ENCODE measurements at places on chromosomes 16 and 17.

- no peak for DNase-seq
Measured at GRCh38 chr16:55136356-55137150, 187.4 kb upstream of the IRX6 start.

DNA sequence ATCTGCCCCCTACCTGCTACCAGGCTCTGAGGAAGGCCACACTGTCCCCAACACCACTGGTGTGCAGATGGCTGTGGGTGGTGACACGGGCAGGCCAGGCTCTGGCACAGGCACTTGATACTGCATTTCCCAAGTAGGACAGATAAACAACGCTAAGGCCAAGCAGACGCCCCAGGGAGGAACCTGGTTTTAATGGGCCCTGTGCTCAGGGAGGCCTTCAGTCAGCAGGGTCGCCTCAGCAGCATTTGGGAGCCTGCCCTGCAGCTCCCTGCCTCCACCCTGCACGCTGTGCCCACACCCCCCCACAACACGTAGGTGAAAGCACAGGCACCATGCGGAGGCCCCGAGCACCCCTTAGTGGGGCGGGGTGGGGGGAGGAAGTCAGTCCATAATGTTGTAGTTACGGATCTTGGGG lies 3.3 kb upstream of the FASN start:
- DNase-seq: no peak

DNA sequence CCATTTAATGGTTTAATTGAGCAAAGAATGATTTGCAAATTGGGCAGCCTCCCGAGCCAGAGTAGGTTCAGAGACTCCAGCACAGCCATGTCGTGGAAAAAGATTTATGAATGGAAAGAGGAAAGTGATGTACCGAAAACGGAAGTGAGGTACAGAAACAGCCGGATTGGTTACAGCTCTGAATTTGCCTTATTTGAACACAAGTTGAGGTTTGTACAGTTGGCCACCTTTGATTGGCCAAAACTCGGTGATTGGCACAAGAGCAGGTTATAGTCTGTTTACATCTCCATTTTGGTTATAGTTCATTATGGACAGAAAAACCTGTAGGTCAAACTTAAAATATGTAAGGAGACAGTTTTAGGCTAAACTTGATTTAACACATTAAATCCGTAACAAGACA lies 44.5 kb downstream of the TENT4B start:
- no peak for DNase-seq

DNA sequence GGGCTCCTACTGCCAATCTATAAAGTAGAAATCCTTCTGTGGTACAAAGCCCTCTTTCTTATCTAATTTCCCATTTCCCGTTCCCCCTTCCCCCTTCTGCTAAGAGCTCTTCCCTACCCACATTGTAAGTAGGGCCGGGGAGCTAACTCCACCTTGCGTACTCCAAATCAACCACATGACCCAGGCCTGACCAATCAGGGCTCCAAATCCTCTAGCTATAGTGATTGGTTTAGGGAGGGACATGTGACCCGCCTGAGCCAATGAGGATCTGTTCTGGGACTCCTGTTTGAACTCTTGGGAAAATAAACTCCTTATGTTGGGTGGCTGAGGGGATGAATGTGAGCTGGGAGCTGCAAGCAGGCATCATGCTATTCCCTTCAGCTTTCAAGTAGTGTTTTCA lies 40.9 kb upstream of the MEOX1 start:
- no peak for DNase-seq

DNA sequence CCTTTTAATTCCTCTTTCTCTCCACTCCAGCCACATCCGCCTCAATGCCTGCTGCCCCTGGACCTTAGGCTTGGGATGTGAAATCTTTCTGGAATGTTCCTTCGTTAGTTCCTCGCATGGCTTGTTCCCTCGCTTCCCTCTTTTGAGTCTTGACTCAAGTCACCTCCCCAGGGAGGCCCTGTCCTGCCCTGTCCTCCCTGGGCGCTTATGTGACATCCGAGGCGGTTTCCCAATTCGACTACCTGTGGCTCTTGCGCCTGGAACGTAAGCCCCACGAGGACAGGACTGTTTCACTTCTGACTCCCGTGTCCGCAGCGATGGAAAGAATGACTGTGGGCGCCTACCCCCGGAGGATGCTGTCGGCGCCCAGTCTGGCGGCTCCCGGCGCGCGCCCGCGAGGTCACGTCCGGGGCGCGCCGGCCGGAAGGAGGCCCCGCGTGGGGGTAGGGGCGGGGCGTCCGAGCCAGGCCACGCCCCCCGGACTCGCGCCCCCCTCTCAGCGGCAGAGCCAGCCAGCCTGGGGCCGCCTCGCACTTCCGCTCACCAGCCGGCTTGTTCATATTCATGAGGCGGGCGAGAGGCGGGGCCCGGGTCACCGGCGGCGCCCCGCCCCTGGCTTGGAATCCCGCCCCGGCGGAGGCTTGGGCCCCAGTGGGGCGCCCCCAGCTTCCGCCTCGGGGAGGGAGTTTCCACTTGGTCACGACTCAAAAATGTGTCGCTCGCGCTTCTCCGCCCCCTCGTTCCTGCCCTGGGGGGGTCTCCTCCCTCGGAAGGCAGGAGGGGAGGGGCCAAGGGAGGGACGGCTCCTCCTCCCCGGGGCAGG lies 8.4 kb upstream of the GLIS2 start:
- peak; percentile 62 for DNase-seq

Data from astrocyte of the cerebellum (primary cell).